ENCODE measurements at places on chromosomes 3 and 15.

- no peak for DNase-seq
These were observed 97.2 kb downstream of the FAM43A start for GRCh38 chr3:194782698-194783404.

DNA sequence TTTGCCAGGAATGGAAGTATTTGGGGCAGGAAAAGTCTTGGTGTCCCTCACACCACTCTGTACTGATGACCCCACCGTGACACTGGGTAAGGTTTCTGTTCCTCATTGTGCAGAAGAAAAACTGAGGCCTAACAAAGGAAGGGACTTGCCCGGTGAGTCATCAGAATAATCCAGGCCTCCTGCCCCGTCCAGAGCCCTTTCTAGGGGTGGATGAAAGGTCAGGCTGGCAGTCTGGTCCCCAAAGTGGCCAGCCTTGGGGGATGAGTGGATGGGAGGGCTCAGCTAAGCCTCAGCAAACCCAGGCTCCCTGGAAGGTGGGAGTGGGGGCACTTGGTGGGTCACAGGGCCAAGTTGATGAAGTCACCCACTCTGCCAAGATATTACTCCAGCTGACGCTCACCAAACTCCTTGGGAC, 2.3 kb upstream of the DNAH1 start:
- no peak for DNase-seq

GRCh38 chr3:11900824-11901223, 54.1 kb upstream of the TAMM41 start:
- no peak for DNase-seq

- DNase-seq = no peak
These were observed 208.8 kb upstream of the IL12A start for GRCh38 chr3:159779883-159780282.

- no peak for DNase-seq
These were observed 4.4 kb downstream of the PCOLCE2 start for GRCh38 chr3:142884531-142884930.

DNA sequence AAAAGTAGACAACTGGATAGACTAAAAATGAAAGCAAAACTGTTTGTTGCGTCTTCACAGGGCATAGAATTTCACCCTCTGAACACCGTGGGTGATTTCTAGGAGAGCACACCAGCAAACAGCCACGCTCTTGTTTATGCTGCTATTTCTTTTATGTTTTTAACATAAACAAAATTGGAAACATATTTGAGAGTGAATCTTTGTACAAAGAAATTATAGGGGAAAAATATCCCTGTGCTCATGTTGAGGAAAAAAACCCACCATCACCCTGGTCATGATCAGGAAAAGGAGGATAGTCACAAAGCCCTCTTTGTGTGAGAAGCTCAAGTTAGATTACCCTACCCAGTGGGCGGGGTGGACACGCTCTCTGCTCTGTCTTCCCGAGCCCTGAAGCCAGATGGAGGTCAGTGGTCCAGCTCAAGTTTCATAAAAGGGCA, 313.3 kb downstream of the SATB1 start:
- no peak for DNase-seq

- DNase-seq = no peak
These were observed 316.3 kb downstream of the TIGIT start for GRCh38 chr3:114609973-114610630.

DNA sequence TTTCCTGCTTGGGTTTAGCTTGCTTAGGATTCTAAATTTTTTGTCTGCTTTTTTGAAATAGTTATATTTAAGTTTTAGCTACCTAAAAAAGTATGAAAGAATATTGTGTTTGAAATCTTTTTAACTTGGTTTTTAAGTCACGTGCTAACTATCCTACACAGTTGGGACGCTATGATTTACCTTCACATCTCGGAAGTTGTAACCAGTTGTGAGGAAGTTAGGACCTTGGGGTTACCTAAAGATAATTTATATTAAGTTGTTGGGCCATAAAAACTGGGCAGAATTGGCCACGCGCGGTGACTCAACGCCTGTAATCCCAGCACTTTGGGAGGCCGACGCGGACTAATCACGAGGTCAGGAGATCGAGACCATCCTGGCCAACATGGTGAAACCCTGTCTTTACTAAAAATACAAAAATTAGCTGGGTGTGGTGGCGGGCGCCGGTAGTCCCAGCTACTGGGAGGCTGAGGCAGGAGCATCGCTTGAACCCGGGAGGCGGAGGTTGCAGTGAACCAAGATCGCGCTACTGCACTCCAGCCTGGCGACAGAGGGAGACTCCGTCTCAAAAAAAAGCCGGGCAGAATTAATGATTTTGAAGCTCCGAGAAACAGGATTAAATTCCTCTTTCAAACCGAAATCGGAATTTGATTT, 1.0 kb downstream of the ZFAND6 start:
- no peak for DNase-seq

DNA sequence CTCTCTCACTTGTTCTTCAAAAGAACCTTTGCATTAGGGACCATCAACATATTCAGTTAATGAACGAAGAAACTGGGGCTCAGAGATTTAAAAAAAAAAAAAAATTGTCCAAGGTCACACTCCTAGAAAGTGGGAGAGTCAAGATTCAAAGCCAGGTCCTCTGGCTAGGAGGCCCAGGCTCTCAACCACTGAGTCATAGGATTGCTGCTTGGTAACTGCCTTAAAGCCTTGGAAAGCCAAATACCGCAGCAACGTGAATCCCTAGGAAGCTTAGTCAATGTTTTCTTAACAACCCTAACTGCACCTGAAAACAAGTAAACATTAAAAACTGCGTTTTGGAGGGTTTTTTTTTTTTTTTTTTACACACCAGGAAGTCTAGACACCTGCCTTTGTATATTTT, 156.8 kb downstream of the WNT5A start:
- no peak for DNase-seq

DNA sequence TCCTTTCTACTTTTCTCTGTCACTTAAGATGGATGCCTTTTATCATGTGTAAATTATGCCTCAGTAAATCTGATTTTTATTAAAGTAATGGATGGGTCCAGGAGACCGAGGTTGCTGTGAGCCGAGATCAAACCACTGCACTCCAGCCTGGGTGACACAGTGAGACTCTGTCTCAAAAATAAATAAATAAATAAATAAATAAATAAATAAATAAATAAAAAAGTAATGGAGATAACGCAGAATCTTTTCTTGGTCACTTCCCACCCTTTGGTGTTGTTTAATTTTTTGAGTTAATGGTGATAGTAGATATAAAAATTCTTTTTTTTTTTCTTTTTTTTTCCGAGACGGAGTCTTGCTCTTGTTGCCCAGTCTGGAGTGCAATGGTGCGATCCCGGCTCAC, 44.1 kb upstream of the MUC13 start:
- no peak for DNase-seq

GRCh38 chr3:76470285-76470684, 569.6 kb upstream of the ROBO2 start:
- DNase-seq = no peak

DNA sequence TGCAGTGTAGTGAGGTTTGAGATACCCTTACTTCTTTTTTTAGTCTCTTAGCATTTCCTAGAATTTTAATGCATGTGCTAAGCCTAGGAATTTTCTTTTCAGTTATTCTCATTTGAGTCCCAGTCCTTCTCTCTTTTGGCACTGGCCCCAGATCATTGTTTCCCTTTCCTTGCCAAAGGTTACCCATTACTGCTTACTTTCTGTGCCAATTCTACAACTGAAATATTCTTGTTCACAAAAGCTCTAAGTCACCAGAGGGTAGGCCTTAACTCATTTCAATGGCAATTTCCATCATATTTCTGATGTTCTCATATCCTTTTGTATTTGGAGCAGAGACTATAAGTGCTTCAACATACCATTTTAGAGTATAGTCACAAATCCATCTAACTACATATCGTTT, 199.6 kb upstream of the CBLB start:
- no peak for DNase-seq

DNA sequence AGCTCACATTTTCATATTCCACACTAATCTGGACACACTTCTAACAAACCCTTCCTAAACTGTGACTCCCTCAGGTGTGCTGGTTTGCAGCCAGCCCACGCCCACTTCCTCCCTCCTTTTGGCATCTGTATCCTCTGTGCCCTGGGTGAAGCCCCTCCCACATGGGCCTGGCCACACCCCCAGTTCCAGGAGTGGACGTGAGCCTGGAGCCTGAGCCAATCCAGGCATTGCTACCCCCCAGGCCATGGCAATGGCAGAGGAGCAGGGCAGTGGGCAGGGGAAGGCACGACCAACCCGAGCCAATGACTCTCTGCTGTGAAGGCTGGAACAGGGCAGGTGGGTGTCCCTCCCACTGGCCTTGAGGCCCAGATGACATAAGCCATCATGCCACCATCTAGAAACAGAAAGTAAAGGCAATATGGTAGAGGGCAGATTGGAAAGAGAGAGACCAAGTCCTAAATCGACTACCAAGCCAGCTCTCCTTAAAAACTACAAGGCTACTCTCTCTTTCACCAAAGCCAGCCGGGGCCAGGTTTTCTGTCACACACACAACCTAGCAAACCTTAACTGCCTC, 18.6 kb downstream of the FAM174B start:
- no peak for DNase-seq

DNA sequence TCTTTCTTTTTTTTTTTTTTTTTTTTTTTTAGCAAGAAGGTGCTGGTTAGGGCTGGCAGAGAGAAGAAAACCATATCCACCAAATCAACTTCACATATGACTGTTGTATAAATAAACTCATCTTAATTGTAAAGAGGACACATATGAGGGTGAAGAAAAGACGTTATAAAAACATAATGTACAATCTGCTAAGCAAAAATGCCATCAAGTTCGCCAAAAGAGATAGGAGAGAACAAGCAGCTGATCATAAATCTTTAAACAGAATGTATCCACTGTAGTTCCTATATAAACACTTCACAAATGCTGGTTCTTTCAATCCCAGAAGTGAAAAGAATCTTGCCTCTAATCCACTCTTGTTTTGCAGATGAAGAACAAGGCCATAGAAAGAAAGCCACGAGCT, 9.2 kb downstream of the FGF12 start:
- no peak for DNase-seq

Data from stimulated activated CD4-positive, alpha-beta T cell treated with anti-CD3 and anti-CD28 coated beads, Interleukin-1b, Interleukin-23, amount 100 ng/mL, for 1 hour (primary cell).